ENCODE measurements at places on chromosomes 2 and 18.

GRCh38 chr18:48044944-48045343 lies 114.5 kb upstream of the SMAD2 start:
- no peak for DNase-seq

DNA sequence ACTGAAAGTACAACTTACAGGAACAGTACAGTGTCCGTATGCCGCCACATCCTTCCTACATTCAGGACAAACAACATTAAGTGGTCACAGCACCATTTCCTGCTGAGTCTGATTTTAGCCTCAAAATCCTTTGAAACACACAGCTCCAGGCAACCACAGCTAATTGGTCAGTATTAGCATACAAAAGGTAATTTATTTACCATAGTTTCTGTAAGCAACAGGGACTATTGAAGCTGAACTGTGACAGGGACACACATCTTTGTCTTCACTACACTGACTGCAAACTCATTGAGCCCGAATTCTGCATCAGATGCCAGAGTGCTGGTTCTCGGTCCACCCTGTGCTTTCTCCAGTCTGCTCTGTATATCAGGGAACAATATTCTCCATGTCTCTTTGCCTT lies 151.8 kb downstream of the ST6GAL2 start:
- no peak for DNase-seq

DNA sequence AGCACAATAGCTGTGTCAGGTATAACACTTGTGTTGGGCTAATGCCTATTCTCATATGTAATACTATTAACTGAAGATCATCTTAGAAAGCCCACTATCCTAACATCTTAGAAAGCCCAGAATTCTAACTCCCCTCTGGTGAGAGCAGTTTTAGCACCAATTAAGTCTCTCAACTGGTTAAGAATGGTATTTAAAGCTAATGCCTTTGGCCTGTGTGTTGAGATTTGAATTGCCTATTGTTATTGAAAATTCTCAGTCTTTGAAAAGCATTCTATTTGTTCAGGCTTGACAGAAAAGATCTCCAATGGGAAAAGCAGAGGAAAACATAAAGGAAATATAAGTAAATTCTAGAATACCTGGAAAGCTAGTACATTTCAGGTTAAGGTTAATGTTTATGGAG lies 352.5 kb downstream of the ARHGAP15 start:
- DNase-seq, result no peak

DNA sequence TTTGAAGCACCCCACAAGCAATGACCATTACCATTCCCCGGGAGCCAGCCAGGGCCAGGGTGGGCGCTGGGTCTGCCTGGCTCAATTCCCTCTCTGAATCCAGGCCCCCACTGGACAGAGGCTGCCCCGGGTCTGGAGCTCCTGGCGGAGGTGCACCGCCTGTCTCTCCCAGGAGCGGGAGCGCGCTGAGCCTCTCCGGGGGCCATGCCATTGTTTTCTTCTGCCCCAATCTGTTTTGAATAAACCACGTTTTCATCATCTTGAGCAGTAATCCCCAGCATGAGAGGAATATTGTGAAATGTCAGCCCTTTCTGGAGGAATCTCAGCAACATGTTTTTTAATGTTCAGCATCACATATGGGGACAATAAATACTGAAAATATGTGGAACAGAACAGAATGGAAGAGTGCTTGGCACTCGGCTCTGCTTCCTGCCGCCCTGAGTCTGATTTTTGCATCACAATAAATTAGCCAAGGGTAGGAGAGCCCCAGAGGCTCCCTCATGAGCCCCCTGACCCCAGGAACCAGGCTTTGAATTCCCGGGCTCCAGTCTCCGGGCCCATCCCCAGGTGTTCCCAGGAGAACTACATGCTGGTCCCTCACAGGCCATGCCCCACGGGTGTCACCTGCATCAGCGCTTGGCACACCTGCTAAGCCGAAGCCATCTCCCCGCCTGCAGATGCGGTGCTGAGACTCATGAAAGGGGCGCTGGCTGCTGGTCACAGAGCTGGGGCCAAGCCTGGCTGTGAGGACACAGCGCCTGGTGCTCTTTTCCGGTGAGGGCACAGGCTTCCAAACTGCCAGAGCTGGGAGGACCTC lies 88.8 kb downstream of the INHBB start:
- DNase-seq, result no peak
